ENCODE measurements at places on chromosomes 16 and 17.

GRCh38 chr17:64420143-64420670 is 28.7 kb upstream of the MILR1 start:
- peak; percentile 70 for DNase-seq

DNA sequence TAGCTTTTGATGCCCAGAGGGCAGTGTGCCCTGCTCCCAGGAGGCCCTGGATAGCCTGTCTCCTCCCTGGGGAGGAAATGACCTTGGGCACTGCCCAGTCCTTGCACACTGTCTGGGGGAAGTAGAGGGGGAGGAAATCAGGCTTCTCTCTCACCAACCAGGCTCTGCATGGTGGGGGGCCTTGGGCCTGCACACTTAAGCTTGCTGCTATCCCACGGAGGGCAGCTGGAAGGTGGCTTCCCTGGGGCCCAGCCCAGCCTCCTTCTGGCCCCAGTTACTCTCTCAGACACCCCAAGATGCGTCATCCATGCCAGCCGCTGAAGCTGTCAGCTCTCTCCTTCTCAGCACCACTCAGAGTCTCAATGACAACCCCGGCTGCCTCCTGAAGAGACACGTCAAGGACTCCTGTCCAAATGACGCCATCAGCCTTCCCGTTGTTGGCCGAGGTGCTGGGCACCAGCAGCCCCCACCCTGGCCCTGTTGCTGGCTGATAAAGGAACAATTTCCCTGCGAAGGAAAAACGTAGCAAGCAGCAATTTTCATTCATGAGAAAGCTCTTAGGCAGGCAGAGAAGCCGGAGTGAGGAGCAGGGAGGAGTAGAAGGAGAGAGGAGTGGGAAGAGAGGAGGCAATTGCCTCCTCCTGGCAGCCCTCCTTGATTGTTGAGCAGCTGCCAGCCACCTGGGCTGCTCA is 95.5 kb downstream of the SDK2 start:
- no peak for DNase-seq

- no peak for DNase-seq
Measured at GRCh38 chr17:66855204-66855603, 20.3 kb downstream of the CACNG5 start.

- no peak for DNase-seq
Measured at GRCh38 chr16:66030036-66030435, 336.5 kb upstream of the CDH5 start.

- peak; percentile 67 for DNase-seq
Measured at GRCh38 chr17:75113798-75114551, 4.2 kb downstream of the ARMC7 start.

DNA sequence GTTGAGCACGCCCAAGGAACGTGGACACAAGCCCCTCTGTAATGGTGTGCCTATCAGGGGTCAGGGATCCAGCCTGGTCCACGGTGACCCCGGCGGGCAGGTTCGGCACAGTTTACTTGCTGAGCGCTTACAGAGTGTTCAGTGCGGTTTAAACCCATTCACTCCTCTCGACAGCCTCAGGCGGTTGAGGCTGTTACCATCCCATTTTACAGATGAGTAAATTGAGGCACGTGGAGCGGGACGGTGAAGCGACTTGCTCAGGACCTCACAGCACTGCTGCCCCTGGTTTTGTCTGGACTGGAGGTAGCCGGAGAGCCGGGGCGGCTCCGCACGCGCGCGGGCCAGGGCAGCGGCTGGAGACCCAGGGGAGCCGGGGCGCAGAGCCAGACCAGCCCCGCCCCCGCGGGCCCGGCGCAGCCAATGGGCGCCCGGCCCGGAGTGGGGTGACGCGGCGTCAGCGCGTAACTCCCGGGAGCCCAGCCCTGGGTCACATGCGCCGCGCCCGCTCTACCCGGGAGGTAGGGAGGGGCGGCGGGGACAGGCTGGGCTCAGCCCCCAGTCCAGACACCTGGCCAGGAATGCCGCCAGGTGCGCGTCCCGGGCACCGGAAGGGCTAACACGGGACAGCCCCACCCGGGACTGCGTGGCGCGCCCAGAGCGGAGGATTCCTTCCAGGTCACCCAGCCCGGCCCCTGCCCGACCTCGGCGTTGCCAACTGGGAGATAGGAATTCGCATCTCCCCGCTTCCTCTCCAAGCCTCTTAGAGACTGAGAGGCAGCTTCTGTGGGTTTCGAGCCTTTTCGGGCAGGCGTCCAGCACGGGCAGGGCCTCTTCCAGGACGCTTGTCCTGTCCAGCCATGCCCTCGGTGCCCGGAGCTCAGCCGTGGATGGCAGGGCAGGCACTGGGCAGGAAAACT is 3.3 kb upstream of the SREBF1 start:
- peak; percentile 57 for DNase-seq

DNA sequence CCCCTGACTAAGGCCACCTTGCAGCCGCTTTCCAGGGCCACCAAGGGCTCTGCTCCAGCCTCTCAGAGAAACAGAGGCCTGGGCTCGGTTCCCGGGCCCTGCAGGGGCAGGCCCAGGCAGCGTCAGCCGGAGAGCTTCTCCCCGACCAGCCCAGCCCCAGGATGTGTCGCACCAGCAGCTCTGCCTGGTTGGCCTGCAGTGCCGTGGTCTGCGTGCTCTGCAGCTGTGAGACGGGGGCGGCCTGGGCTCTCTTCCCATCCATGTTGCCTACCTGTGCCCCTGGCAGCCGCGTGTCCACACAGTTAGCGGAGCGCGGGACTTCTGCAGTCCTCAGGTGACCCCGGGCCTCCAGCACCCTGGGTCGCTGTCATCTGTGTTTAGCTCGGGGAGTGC is 4.8 kb downstream of the IGFALS start:
- no peak for DNase-seq

DNA sequence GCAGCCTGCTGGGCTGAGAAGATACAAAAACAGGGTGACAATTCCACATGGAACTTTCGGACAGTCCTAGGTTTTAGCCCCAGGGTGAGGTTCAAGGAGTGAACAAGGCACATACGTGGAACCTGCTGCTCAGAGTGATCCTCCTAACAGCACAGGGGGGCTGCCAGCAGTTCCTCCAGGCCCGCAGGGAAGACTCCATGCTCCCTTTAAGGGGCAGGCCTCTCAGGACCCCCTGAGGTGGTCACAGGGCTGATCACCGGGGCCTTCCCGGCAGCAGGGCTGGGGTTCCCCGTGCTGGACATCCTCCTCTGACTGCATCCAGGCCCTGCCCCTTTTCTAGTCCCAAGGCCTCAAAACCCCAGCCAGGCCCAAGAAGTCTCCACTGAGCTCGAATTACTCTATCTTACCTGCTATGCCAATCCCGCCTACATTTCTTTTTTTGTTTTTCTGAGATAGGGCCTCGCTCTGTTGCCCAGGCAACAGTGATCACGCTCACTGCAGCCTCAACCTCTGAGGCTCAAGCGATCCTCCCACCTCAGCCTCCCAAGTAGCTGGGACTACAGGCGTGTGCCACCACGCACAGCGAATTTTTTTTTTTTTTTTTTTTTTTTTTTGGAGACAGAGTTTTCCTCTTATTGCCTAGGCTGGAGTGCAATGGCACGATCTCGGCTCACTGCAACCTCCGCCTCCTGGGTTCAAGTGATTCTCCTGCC is 10.4 kb downstream of the CANT1 start:
- DNase-seq: no peak

GRCh38 chr17:4161192-4161966 is 18.4 kb downstream of the CYB5D2 start:
- no peak for DNase-seq

DNA sequence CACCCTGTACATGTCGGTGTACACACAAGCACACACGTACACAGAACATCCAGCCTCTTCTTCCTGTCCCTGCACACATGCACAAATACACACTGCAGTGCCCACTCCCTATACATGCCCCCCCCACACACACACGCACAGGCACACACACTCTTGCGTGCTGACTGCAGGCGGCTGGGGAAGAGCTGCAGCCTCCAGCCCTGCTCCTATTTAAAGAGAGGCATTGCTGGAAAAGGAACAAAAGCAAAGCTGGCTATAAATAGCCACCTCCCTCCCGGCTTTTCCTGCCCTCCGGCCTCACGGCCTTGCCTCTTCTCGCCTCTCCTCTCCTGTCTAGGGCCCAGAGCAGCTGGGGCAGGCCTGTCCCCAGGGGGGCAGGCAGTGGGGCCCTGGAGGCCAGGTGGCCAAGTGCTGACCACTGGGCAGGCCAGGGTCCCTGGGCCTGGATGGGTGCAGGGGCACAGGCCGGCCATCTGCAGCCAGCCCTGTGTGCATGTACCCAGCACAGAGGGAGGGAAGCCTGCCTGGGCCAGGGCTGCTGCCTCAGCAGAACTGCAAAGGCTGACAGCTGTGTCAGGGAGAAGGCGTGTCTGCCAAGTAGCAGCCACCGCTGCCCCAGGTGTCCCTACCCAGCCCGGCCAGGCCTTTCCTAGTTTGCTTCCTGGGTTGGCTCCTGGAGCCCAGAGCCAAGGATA is 25.4 kb downstream of the RTN4RL1 start:
- DNase-seq: peak; percentile 53

DNA sequence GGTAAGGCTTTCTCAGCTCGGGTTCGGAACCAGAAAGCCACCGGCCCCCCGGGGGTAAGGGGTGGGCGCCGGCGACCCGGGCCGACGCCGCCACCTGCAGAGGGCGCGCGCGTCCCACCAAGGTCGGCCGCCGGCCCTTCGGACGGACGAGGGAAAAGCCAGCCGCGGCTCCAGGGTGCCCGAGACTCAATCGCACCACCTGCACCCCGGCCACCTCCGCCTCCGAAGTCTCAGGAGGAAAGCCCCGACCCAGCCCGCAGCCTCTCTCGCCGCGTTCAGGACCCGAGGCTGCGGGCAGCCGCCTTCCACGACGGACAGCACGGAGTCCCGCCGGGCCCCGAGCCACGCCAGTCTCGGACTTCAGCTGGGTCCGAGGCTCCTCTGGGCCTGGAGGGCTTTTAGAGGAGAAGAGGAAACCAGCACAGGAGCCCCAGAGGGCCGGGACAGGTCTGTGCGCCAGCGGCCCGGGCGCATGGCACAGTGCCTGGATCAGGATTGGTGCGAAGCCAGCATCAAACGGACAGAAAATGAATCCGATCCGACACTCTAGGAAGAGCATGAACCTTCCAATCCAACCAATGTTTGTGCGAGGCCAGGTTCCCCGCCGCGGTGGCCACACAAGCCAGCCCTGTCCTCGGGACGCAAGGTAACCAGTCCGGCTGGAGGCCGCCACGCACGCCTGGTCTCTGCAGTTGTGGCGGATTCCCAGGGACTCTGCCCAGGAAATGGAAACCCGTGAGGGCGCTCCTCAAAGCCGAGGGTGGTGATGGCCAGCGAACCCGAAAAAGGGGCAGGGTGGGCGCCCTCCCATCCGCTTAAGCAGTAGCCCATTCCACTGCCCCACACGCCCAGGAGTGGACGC is 6.7 kb downstream of the CBX8 start:
- DNase-seq: no peak

DNA sequence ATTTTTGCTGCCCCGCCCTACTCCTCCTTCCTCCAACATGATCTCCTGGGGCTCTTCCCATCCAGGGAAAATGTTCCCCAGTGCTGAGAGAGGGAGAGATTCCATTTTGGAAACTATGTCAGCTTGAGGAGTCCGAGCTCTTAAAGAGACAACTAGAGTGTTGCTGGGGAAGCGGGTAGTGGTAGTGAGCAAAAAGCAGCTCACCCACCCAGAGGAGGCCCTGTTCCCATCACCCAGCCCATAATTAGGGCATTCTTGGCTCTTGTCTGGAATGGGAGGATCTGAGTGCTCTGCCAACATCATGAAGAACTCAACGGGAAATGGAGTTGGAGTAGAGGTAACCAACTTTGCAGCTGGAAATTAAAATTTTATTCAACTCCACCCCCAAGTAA is 9.1 kb upstream of the MSL1 start:
- peak; percentile 64 for DNase-seq

- DNase-seq: no peak
Measured at GRCh38 chr16:4320571-4321137, 4.8 kb downstream of the GLIS2 start.

DNA sequence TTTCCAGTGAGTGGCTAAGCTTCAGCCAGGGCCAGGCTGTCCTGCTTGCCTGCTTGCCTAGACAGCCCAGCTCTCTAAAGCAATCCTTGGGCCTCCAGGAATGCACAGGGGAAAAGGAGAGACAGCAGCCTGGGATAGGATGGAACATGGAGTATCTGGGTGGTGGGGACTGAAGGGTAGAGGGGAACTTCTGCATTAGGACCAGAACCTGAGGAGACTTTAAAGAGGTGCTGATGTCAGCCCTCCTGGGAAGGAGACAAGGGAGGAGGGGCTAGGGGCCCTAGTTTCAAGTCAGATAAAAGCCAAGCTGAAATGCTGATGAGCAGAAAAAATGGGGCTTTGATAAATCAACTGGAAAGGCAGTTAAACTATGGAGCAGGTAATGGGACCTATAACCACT is 1.8 kb downstream of the HOXB7 start:
- no peak for DNase-seq

DNA sequence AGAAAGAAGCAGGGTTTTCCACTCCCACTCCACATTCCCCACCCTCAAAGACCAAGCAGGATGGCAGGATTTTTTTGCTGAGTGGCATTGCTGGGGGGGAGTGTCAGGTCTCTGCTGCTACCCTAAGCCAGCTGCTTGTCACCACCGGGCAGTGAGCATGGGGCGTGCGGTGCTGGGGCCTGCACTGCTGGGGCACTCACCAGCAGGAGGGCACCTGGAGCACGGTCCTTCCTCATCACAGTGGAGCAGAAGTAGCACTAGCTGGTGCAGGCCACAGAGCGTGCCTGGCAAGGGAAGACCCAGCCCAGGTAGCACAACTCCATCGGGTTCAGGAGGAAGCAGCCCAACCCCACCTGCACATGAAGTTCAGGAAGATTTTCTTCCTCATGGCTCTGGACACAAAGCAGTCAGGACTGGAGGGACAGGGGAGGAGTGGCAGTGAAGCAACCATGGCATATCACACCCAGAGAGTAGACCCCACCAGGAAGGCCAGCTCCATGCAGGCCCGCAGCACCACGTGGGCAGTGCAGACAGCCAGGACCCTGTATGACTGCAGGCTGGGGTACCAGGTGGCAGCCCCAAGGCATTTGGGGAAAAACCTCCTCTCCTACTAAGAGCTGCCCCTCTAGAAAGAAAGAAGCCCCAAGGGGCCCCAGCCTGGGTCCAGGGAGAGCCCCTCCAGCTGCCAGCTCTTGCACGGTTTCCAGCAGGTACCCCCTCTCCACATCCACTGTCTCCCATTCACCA is 16.7 kb upstream of the MYO18A start:
- no peak for DNase-seq

DNA sequence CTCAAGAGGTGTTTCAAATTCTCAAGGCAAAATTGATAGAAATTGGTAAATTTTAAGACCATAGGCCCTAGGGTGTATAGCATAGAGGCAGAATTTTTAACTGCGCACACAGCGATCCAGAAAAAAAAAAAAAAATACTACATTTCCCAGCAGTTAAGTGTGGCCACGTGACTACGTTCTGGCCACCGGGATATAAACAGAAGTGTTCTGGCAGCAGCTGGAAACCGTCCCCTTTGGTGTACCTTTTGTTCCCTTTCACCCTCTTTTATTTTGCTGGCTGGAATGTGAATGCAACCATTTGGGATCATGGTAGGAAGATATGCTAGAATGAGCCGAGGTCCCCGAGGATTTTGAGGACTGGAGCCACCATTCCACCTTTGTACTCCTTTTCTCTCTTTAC is 52.7 kb upstream of the AKAP1 start:
- no peak for DNase-seq
